ENCODE measurements at places on chromosomes 1 and 21.

DNA sequence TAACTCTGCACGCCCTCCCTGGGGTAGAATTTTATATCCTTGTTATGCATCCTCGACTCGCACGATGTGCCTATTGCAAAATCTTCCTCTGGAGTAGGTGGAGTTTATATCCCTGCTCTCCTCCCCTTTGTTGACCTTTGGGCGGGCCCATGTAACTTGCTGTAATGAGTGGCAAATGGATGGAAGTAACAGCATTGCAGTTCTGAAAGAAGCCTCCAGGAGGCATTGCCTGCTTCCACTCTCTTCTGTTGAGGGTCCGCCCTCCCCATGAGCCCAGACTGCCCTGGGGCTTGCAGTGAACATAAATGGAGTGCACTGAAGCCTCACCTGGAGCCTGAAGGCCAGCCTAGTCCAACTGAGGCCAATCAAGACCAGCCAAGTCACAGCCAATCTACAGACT, 62.2 kb upstream of the GRIK3 start:
- no peak for DNase-seq

GRCh38 chr1:99546432-99547416, 99.2 kb upstream of the PALMD start:
- no peak for DNase-seq

- no peak for DNase-seq
Measured at GRCh38 chr1:2277741-2278488, 49.8 kb downstream of the SKI start.

GRCh38 chr1:115457289-115457688, 119.2 kb upstream of the NGF start:
- DNase-seq, result no peak

- DNase-seq, result no peak
Measured at GRCh38 chr1:115324649-115325420, 13.2 kb downstream of the NGF start.

- DNase-seq, result no peak
Measured at GRCh38 chr1:94726981-94727685, 93.0 kb upstream of the SLC44A3 start.

DNA sequence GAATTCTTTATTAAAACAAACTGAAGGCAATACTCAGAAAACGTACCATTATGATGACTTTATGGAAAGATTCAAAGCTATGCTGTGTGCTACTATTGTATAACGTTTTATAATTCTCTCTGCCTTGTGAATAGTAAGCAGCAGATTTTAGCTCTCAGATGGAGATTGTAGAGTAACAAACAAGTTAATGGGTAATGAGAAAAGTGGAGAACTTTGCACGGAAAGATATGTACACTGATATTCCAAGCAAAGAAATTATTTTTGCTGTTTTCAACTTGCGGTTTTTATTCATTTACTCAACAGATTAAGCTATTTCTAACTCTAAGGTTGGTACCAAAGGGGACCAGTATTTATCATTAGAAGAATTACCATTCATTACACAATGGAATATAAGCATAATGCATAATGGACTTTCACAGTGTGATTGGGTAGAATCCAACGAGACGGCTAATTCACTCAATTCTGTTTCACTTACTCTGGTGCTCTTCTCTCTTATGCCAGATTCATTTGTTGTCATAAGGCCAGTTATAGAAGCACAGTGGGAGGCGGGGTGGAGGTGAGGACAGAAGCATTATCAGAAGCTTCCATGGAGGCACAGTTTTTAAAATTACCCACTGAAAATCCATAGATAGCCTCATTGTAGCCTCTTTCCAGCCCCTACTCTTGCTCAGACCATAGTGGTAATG, 38.6 kb downstream of the ATP1B1 start:
- DNase-seq, result no peak

GRCh38 chr1:116794804-116795481, 40.7 kb downstream of the CD2 start:
- DNase-seq, result no peak

- DNase-seq, result no peak
Measured at GRCh38 chr1:30759718-30760281, 2.2 kb upstream of the LAPTM5 start.

DNA sequence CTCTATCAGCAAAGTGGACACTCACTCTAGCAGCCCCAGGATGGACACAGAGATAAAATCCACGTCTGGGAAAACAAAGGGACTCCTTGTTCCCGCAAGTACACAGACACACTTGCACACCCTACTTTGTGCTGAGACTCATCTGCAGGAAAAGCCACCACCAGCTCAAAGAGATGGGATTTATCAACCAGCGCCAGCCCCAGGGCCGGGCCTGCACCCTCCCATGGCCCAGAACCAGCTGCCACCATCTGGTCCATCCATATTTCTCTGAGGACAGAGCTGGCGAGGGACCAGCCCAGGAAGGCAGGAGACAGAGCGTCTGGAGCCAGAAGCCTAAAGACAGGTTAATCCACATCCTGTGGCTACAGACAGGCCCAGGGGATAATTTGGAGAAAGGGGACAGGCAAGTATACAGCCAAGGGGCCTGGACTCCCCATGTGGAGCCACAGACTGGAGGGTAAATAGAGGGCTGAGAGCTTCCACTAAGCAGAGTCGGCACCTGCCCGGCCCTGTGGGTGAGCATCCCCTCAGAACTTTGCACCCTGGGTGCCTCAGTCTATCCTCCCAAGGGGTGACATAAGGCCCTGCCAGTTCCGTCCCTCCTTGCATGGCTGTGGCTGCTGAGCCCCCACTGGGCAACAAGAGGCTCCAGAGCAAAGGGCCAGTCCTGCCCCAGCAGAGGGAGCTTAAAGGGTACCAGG, 233.9 kb downstream of the PTPRU start:
- DNase-seq, result no peak

DNA sequence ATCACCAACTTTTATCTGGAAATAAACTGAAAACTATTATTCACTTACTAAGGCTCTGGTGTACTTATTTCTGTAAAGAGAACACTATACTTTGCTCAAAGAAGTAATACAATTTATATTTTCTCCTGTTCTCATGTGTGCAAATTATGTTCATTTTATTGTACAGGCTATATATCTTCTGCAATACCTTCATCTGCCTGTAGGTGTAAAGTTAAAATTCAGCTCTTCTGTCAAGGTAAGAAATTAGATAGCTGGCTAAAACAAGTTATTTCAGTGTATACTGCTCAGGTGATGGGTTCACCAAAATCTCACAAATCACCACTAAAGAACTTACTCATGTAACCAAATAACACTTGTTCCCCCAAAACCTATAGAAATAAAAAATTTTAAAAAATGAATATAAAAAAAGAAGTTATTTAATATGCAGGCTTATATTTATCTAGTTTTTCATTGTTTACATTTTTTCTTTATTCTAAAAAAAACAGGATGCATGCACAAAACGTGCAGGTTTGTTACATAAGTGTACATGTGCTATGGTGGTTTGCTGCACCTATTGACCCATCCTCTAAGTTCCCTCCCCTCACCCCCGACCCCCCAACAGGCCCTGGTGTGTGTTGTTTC, 81.5 kb downstream of the PTGER3 start:
- DNase-seq, result no peak

DNA sequence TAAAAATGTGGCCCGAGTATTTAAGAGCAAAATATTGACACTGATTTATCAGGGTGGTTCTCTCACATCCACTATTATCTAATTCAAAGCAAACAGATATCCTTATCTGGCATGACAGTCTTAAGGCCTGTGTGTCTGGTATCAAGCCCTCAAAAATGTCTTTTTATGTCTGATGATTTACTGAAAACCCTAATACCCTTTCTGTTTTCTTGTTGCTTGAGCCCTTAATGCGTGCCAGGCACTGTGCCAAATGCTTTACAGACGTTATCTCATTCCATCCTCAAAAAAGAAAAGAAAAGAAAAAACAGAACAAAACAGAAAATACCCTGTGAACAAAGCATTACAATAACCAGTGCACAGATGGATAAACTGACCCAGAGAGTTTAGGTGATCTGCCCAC, 5.7 kb downstream of the DUSP23 start:
- DNase-seq, result no peak

GRCh38 chr1:196387766-196388165, 220.5 kb downstream of the KCNT2 start:
- DNase-seq, result no peak

GRCh38 chr1:23100074-23100748, 68.4 kb downstream of the LUZP1 start:
- DNase-seq, result no peak

DNA sequence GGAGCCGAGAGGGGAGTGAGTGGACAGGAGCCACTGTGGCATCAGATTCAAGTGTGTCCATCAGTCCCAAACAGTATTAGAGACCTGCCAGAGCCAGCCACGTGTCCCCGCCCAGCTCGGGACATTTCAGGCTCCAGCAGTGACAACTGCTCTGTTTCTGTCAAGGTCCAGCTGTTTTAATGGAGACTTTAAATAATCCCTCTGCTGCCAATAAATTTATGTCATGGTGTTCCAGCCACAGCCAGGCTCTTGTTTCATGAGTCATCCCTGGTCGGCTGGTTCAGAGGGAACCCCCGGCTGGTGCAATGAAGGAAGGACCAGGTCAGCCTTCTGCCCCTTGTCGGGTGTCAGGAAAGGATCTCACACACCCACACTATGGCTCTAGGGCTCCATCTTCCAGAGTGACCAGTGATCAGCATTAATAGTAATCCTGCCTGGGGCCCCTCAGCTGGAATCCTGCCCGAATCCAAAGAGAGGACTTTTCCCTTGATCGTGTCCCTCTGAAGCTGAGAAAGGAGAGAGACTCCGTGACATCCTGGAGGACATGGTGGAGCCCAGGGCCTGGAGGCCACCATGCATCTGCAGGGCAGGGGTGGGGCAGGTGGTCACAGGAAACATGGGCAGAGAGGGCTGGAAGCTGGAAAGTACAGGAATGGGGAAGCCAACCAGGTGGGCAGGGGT, 197.3 kb downstream of the MATN1 start:
- DNase-seq, result no peak

GRCh38 chr1:208180421-208180820, 63.8 kb downstream of the PLXNA2 start:
- DNase-seq, result no peak

DNA sequence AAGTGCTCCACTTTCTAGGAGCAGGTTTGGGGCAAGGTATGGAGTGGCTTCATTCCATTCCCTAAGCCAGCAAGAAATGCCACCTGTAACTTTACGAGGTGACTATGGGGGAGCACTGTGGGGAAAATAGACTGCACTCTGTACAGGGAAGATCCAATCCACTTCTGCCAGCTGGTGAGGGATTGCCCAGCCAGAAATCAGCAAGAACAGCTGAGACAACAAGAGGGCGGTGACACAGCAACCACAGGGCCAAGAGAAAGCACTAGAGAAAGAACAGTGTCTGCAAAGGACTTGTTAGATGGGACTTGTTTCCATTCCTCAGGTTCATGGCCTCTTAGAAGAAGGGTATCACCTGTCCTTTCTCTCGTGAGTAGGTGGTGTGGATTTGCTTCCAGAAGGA, 19.6 kb downstream of the CAPN8 start:
- DNase-seq, result no peak

- no peak for DNase-seq
Measured at GRCh38 chr1:179167418-179167777, 62.1 kb downstream of the ABL2 start.

DNA sequence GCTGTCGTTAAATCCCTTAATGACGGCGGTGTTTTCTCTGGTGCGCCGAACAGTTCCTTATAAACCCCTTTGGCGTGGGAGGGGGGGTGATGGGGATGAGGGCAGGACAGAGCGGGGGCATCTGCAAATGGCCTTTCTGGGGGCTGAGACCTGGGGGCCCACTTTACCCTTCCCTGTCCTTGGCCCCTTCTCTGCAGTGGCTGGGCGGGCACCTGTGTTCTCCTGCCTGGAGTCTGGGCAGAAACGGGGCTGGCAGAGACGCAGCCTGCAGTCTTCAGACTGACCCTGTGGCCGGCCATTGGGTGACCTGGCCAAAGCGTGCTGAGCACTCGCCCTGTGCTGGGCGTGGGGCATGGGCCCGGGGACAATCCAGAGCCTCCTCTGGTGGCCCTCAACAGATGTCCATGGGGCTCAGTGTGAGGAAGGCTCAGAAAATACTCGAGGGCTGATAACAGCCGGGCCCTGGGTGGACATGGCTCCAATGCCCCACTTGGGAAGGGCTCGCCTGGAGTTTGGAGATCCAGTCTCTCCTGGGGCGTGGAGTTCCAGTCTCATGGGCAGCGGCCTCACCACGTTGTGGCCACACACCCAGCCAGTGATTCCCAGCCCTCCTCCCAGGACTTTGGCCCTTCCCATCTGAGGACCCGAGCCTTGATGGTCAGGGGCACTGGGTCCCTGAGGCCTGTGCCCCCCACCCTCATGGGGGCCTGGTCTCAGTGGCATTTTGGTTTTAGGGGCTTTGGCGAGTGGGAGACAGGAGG, 50.8 kb upstream of the ACTRT2 start:
- no peak for DNase-seq

- no peak for DNase-seq
Measured at GRCh38 chr1:67752306-67752705, 67.3 kb downstream of the GADD45A start.

- DNase-seq, result no peak
Measured at GRCh38 chr1:212186427-212187207, 98.6 kb upstream of the PPP2R5A start.

- DNase-seq, result no peak
Measured at GRCh38 chr1:227903061-227903521, 44.6 kb downstream of the WNT9A start.

DNA sequence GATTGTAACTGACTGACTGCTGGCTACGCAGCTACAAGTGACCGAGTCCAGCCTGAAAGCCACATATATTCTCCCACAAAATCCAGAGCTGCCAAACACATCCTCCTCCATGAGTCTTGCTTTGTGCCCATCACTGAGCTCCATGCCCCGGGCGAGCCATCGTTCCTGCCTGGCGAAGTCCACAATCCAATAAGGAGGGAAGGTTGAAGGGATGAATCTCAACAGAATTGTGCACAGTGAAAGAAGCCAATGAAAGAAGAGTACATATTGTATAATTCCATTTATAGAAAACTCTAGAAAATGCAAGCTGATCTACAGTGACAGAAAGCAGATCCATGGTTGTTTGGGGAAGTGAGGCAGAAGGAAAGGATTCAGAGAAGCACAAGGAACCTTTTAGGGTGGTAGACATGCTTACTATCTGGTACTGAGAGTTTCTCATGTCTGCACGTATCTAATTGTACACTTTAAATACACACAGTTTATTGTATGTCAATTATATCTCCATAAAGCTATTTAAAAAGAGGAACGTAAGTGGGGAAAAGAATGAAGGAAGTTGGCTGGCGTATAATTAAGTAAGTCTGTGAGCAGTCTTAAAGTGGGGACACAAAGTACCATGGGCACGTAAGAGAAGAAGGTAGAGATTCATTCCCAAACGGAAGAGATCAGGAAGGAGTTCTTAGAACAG, 115.9 kb upstream of the JUN start:
- no peak for DNase-seq

DNA sequence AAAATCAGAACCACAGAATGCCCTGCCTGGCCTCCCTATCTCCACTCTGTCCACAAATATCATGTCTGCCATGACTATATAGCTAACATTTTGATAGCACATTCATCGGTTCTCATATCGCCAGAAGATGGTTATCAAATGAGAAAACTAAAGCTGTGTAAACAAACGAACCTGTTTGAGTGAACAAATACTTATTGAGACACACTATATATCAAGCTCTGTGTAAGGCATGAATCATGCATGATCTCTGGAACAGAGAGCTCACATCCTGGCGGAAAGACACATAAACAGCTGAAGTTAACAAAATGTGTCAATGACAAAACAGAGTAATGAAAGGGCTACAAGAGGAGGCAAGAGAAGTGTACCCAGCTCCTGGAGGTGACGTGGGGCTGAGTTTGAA, 13.1 kb downstream of the KCND3 start:
- no peak for DNase-seq

Data from substantia nigra (tissue), 51 donors.